ENCODE measurements at places on chromosomes 12 and 14.

GRCh38 chr14:36773136-36773540 lies 111.5 kb downstream of the PAX9 start:
- no peak for DNase-seq

DNA sequence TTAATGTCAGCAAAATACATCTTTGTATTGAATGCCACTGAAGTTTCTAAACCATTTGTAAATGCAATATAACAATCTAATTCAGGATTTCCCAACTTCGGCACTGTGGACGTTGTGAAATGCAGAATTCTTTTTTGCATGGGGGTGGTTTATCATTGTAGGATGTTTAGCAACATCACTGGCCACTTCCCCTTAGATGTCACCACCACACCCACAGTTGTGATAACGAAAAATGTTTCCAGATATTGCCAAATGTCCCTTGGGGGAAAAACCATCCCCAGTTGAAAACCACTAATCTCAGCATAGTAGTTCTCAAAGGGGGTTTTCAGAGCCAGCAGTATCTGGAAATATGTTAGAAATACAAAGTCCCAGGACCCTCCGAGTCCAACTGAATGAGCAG lies 203.3 kb downstream of the NAV3 start:
- no peak for DNase-seq

DNA sequence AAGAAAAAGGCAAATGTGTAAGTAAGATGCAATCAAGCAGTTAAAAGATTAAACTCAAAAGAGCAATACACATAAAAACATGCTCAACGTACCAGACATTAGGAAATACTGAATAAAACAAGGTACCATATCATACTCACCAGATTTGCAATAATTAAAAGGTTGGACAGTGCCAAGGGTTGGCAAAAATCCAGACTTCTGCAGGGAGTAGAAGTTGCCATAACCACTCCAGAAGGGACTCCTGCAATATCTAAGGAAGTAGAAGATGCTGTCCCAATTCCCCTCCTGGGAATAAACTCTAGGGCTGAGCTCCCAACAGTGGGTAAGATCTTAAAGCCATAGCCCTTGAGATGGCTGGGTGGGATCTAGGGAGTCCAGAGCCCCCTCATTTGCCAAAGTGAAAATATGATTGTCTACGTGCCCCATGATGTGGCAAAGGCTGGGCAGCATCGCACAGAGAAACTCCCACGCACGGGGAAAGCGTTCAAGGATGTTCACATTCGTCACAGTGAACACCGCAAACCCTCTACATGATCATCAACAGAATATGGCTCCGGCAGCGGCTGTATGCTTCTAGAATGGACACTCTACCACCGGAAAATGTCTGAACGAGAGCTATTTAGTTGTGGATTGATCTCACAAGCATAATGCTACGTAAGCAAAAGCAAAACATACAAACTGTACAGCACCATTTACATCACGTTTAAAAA lies 12.3 kb downstream of the KCTD10 start:
- DNase-seq = no peak

DNA sequence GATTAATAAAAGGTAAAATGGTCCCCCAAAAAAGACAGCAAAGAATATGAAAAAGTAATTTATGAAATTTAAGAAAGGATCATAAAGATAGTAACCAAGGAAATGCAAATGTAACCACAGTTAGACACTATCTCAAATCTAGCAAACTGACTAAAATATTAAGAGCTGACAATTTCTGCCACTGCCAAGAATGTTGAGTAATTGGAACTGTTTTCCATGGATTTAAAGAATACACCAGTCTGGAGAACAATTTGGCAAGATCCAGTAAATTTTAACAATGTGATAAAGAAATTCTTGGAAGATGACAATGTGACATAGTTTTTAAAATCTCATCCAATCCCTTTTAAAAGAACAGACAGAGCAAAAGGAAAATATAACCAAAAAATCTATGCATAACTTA lies 798.0 kb upstream of the MGAT4C start:
- DNase-seq = no peak

- no peak for DNase-seq
Measured at GRCh38 chr12:130788515-130788914, 50.5 kb downstream of the STX2 start.

- DNase-seq = no peak
Measured at GRCh38 chr14:79436335-79436734, 775.0 kb downstream of the DIO2 start.

DNA sequence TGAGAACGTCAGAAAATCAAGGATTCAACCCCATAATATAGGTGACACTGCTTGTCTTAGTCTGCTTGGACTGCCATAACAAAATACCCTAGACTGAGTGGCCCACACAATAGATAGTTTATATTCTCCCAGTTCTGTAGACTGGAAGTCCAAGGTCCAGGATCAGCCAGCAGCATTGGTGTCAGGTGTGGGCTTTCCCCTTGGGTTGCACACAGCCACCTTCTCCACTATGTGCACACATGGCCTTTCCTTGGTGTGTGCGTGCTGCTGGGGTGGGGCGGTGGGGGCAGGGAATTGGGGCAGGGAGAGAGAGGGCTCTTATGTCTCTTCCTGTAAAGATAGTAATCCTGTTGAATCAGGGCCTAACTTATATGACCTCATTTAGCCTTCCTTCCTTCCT lies 106.4 kb downstream of the SLC25A47 start:
- DNase-seq = no peak

DNA sequence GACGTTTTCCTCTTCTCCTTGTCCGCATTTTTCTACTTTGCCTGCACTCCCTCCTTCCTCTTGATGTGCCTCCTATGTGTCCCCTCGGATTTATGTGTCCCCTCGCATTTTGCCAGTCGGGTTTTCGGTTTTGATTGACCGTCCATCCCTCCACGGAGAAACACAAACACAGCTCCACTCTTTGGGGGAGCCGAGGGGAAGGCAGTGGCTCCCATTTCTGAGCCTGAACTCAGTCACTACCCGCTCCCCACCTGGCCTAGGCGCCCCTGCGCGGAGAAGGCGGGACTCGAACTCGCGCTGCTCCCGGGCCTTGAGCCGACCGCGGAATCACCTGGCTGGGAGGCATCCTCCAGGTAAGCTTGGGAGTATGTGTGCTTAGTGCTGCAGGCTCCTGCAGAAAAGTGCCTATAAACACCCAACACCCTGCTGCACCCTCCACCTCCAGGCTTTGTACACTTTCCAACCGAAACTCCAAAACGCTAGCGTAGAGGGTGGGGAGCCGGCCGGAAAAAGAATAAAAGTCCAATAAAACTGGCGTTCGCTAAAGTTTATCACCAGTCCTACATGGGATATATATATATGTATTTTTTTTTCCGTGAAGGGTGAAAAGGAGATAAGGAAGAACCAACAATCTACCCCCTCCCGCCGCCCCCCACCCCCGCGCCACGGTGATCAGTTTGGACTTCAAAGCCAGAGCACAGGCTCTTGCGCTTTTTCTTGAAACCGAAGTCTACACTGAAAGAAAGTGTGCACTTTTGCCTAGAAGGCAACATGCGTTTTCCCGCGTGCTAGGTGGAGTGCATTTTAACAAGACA lies 3.3 kb upstream of the CCND2 start:
- peak; percentile 55 for DNase-seq

Data from T-helper 2 cell (primary cell).